G401 (cell line): ENCODE measurements at places on chromosomes 7 and 10. TPM values are rescaled to one million over a fixed set of nuclear protein-coding genes. Genes with fewer than 3 reads are reported as not detected.

- DNase-seq, result no peak
Observed at GRCh38 chr10:113517901-113518260, 35.0 kb upstream of the HABP2 start.

GRCh38 chr10:2294739-2295138, 557.4 kb upstream of the ADARB2 start:
- no peak for DNase-seq

GRCh38 chr7:123155571-123155970, 44.2 kb downstream of the SLC13A1 start:
- peak; percentile 72 for DNase-seq

DNA sequence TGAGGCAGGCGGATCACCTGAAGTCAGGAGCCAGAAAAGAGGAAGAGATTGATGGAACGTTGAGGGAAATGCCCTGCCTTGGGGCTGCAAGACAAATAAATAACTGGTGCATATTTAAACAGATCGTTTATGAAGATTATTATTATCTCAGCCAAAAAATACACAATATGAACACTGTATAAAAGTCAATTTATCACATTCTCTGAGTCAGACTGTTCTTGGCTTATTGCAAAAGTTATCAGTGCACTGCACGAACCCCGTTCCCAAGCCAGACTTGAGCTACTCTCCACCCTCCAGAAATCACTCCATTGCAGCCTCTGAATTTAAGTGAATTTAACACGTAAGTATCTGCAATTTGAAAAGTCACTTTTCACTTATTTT, 1.6 kb downstream of the DNMBP start:
- peak; percentile 55 for DNase-seq

- no peak for DNase-seq
Observed at GRCh38 chr7:4261601-4261960, 420.5 kb upstream of the FOXK1 start.

DNA sequence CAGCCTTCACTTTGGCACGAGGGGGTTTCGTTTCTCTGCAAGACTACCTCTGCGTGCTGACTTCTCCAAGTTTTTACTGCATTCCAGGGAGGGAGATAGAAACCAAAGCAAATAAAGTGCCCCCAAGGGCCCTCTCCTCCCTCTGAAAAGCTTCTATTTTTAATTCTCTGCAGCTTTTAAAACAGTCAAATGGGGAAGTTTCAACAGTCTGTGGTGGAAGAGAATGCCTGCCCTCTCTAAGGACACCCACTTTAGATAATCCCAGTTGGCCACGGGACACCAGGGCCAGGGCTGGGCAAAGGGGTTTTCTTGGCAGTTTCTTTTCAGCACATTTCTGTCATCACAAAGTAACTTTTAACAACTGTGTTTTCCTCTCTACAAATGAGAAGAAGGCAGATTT, 386.7 kb upstream of the NPVF start:
- no peak for DNase-seq

GRCh38 chr10:71423901-71424300, 27.2 kb downstream of the CDH23 start:
- no peak for DNase-seq

DNA sequence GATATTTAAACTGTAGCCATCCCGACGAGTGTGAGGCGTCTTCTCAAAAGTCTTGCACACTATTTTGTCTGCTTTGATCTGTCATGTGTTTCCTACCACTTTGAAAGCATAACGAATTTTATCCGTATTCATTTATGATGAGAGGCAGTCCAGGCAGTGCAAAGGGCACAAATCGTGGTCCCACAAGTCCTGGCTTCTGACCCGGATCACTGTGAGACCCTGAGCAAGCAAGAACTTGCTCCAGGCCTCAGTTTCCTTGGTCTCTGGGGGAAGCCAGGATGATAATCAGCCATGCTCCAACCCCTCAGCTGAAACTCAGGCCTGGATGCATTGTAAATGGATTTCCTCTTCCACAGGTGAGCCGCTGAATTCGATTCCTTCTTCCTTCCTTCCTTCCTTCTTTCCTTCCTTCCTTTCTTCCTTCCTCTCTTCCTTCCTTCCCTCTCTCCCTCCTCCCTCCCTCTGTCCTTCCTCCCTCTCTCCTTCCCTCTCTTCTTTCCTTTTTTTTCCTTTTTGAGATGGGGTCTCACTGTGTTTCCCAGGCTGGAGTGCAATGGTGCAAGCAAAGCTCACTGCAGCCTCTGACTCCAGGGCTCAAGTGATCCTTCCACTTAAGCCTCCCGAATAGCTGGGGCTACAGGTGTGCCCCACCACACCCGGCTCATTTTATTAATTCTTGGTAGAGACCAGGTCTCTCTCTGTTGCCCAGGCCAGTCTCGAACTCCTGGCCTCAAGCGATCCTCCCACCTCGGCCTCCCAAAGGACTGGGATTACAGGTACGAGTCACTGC, 18.4 kb upstream of the ZKSCAN1 start:
- no peak for DNase-seq

DNA sequence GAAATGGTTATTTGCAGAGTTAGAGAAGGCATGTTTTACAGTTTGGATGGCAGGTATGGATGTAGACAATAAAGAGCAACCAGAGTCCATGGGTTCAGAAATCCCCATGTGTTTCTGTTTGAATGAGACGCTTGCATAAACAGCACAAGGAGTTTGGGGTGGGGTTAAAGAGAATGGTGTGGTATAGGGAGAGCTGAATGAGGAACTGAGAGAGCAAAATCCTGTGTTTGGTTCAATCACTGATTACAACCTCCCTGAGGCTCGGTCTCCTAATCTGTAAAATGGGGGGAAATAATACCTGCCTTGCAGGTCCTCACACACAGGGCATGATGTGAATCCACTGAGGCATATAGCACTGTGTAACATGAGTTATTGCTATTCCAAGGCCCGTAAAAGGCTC, 23.7 kb downstream of the CAV1 start:
- no peak for DNase-seq

- DNase-seq, result no peak
Observed at GRCh38 chr10:104109908-104110662, 11.9 kb upstream of the SFR1 start.

DNA sequence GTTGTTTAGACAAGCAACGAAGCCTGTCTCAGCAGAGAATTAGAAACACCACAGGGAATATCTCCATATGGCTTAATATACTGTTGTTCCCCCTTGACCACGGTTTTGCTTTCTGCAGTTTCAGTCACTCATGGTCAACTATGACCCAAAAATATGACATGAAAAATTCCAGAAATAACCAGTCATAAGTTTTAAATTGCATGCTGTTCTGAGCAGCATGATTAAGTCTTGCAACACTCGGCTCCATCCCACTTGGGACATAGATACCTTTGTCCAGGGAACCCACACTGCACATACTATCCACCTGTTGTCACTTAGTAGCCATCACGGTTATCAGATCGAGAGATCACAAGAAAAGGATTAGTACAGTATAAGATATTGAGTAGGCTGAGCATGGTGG, 60.7 kb upstream of the FOXK1 start:
- DNase-seq, result no peak

DNA sequence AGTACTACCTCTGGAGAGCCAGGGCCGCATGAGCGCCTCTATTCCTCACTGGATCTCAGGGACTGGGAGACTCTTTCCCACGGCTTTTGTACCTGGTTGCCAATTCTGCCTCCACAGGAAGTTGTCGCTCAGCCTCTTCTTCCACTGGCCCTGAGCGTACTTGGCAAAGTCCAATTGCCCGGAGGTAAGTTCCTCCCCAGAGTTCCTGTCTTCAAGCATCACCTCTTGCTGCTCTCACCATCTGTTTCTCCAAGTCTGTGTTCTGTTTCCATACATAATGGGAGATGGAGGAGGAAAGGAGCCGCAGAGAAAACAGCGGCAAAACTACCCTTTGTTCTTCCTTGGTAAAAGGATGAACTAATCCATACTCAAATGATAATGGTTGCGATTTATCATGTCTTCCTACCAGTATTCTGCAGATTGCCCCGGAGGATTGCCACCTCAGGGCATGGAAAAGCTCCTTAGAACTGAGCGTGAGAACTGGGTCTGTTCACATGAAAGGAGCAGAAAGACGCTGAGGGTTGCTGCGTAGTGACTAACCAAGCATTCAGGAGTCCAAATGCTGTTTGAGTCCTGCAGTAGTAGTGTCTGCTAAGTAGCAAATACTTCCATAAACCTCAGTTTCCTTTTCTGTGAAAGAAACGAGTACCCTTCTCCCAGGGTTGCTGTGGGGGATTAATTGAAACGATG, 170.2 kb upstream of the GLI3 start:
- DNase-seq, result peak; percentile 34

DNA sequence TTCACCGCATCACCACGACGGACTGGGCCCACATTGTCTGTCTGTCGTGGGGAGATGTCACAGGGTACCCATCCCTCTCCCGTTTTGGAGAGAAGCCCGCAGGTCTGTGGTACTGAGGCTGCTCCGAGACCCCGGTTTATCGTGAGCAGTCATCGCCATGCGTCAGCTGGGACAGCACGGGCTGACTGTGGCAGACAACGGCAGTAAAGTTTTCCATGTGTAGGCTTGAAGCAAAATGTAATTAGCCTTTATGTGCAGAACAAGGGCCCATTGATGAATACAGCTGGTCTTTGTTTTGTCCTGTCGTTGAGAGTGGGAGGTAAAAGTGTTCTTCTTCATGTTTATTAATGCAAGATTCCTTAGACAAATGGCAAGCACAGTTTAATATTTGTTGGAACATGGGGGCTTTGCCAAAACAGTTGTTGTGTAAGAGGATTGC, 167.4 kb upstream of the SH2B2 start:
- no peak for DNase-seq

DNA sequence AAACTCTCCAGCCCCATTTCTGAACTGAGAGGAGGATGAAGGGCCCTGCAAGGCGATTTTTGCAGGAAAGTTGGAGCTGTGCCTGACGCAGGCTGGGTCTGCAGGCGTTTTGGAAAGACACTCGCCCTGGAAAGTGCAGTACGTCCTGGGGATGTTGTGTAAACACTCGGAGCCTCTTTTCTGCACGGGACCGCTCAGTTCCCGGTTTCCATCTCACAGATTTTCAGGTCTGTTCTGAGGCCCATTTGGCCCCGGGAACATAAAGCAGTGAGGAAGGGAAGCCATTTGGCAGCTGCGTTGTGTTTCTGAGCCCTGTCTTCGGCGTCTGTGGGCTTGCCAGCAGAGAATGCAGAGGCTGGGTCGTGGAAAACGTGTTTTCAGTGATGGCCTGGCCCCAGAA, 655.0 kb upstream of the MGMT start:
- DNase-seq, result no peak

GRCh38 chr7:1643270-1644092, 26.6 kb upstream of the ELFN1 start:
- no peak for DNase-seq

DNA sequence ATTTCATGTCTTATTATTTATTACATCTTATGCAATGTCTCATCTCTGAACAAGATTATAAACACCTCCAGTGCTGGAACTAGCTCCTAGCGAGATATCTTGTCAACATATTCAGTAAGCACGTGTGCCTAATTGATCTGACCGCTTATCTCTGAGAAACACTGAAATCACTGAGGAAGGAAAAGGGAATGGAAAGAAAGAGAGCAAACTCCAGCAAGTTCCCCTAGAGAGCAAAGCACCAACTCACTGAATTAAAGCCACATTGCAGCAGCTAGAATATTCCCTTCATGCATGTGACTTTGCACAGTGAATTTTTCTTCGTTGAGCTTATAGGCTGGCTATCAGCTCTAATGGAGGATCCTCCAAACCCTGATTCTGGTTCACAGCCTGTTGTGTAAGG, 177.1 kb upstream of the FRMD4A start:
- no peak for DNase-seq

- peak; percentile 51 for DNase-seq
Observed at GRCh38 chr7:142459551-142459963, 201.7 kb upstream of the PRSS58 start.

- no peak for DNase-seq
Observed at GRCh38 chr7:126443951-126444350, 808.8 kb downstream of the GRM8 start.

GRCh38 chr7:45044338-45044737, 44.3 kb downstream of the CCM2 start:
- no peak for DNase-seq

DNA sequence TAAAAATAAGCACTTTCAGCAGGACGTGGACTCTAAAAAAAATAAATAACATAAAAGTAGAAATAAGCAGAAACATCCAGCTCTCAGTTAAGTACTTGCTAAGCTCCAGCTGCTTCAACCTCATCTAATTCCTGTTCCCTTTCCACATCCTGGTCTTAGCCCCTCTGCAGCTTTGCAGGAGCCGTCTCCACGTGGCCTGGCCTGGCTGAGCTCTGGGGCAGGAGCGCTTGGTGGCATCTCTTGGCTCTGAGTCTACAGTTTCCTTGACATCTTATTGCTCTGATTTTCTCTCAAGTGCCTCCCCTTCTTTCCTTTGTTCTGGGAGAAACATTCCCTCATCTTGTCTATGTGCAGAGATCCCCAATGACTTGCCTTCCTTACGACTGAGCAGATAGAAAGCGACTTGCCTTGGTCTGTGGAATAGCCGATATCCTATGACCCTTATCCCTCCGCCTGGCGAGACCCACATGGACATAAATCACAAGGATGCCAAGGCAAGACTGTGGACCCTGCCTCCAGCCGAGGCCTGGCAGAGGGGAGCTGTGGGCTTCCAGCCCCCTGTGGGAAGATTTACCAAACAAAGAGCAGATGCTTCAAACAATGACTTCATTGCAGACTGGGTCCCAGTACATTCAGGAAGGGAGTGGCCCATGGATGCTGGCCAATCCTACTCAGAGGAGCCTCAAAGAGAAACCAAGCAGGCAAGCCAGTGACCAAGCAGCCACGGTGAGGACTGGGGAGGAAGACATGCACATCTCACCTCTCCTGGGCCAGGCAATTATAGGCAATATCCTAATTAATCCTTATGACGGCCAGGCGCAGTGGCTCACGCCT, 61.9 kb downstream of the SPOCK2 start:
- DNase-seq, result no peak

DNA sequence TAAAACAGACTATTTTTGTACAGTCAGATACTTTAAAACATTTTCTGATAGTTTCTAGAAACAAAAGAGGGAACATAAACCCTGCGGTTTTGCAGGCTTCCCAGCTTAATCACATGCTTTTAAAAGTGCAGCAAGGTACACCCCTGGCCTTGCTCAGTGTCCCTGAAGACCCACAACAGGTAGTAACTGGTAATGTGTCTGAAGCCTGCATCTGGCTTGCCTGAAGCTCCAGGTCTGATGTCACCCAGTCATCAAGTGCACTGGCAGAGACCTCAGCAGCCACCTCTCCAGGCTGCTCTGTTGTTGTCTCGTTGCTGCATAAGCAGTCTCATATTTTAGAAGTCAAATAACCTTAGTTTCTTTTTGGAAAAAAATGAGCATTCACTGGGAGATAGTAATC, 376.1 kb upstream of the MTPN start:
- no peak for DNase-seq

DNA sequence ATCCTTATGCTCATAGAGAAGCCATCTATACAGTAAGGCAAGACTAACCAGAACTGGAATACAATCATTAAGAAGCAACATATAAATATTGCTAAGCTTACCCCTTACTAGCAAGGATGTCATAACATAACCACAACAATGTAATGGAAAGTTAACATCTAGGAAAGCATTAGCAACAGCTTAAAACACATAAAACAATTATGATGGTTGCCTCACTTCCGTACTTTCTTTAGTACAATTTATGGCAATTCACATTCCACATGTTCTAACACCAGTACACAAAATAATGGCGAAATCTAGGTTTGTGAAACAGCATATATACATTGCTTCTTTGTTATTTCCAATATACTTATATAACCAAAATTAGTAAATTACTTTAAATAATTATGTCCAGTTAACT, 195.0 kb downstream of the AHR start:
- DNase-seq, result no peak

The PALD1 gene
- total RNA-seq, result 31.8 and 34.8 TPM in 2 replicates

The DYDC1 gene
- not detected in 2 replicates for total RNA-seq

The C10orf62 gene
- 0.24 TPM in 1 of 2 replicates, not detected in the other for total RNA-seq

The YAE1 gene
- total RNA-seq, result 36.8 and 42.2 TPM in 2 replicates

The ADCY1 gene
- total RNA-seq, result 0.14 TPM in 1 of 2 replicates, not detected in the other

The PKD2L1 gene
- total RNA-seq, result not detected in 2 replicates

The HOXA5 gene
- 0.81 and 1.6 TPM in 2 replicates for total RNA-seq

The UCN3 gene
- not detected in 2 replicates for total RNA-seq
